ENCODE measurements at places on chromosomes 7 and 10.
A peak's percentile ranks its signal among the peaks of the same experiment; 100 is the strongest.

DNA sequence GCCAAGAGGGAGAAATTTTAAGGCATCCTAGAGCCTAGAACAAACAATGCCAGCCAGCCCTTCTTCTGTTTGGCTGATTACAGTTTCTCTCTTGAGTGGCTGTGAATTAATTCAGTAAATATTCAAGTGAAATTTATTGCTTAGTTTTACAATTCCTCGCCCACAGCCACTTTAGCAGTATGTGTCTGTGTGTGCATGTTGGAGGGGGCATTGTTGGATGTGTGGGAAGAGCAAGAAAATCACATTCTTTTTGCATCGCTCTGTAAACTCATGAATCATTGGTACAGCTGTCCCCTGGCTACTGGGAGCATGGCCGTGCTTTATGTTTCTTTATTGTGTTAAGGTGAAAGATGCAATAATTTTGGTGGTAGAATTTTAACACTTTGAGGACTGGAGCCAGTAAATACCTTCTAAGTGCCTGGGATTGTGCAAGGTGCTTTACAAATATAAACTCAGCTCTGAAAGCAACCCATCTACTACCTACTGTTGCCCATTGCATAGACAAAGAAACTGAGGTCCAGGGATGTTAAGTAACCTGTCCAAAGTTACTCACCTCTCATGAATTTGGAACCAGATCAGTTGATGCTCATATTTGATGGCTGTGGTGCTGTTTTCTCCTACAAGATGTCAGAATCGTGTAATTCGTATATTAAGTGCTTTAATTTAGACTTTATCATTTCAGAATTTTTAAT is 89.9 kb upstream of the BTBD16 start:
- no peak for DNase-seq

GRCh38 chr10:21326594-21327288 is 198.7 kb downstream of the SKIDA1 start:
- no peak for DNase-seq

DNA sequence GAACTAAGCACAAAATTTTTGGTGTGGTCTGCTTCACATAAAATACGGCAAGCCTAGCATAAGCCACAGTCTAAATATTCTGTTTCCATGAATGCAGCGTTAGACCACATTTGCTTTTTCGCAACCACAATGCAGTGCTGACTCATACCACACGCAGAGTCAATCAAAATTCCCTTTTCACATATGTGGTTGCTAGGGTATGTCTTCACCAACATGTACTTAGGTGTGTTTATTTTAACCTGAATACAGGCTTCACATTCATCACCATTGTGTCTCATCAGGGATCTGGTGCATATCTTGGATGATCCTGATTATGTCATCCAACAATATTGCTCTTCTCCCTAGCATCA is 90.8 kb downstream of the CHN2 start:
- DNase-seq: peak; percentile 10

GRCh38 chr7:129773328-129773731 is 161.8 kb downstream of the NRF1 start:
- DNase-seq: no peak

DNA sequence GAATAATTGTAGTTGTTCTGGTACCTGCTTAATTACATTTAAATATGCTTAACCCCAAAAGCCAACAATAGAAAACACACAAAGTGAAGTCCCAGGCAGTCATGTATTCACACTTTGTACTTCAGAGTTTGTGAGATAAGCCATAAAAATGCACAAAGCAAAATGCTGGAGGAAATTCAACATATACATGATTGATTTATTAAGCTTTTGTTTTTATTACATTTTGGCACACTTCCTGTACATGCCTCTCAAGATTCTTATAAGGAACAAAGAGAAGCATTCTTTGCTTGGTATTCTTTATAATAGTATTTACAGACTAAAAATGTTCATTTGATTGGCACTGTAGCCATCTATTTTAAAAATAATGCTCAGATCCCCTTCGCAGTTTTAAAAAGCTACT is 107.7 kb upstream of the ANK3 start:
- no peak for DNase-seq

DNA sequence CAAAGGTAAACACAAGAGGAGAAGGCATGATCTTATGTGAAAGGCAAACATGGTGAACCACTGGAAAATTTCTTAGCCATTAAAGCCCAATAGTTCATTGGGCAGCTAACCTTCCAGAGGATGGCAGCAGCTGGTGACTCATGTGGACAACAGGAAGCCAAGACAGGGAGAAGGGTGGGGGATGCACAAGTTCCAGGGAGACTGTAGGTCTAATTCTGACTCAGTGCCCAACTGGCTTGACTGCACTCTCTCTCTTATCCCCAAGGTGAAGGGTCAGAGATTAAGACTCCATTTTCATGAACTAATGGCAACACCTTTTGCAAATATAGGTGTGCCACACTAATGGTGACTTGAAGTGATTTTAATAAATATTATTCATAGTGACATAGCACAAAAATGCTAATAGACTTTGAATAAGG is 47.9 kb upstream of the SLC35B4 start:
- DNase-seq: no peak

GRCh38 chr10:94677691-94678090 is 5.8 kb upstream of the CYP2C18 start:
- DNase-seq: no peak

GRCh38 chr10:11713186-11713743 is 28.9 kb upstream of the ECHDC3 start:
- no peak for DNase-seq

GRCh38 chr7:32318300-32319011 is 171.7 kb downstream of the LSM5 start:
- no peak for DNase-seq

DNA sequence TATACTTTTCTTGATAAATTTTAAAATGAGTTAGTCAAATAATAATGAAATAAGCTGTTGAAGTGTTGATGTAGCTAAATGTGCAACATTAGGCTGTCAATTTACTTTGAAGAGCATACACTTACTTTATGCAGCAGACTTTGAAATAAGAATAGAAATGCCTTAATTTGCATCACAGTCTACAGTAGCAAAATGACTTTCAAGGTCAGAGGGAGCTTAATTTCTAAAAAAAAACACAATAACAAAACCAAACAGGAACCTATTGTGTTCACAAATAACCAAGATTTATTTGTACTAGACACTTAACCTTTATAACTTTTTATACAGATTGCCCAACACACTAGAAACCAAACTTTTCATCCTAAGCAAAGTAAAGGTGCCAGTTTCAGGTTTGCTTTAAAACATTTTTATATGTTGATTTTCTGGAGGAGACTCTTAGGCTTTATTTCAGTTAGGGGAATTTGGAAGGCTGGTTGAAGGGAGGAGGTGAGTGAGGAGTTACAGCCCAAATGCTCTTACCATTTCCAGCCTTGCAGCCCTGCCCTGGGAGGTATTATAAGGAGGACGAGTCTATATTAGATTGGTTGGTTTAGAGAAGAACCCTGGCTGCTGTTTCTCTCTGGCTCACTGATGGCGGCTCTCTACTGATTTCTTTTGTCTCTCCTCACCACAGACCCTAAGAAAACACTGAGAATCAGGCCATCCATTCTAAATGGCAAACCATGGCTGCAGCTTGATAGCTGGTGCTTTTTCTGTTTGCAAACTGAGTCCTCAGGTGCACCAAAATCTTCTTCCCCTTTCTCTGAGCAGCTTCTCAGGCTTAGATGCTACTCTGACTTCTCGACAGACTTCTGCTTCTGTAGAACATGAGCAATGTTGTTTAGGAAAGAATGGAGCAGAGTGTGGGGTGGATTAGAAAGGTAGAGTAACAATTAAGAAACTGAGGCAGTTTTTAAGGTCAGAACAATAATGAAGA is 55.2 kb upstream of the RPA3 start:
- no peak for DNase-seq

DNA sequence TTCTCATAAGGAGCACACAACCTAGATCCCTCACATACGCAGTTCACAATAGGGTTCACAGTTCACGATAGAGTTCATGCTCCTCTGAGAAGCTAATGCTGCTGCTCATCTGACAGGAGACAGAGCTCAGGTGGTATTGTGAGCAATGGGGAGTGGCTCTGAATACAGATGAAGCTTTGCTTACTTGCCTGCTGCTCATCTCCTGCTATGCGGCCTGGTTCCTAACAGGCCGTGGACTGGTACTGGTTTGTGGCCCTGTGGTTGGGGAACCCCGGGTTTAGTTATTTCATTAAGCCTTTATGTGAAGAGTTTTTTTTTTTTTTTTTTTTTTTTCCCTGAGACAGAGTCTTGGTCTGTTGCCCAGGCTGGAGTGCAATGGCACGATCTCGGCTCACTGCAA is 19.4 kb downstream of the SLK start:
- no peak for DNase-seq

Data from stimulated activated CD8-positive, alpha-beta memory T cell treated with anti-CD3 and anti-CD28 coated beads, Interleukin-15, amount 100 ng/mL, for 4 hours (primary cell).